Fibroblast of skin of right quadriceps (primary cell): ENCODE measurements at places on chromosomes 5 and 9.

- DNase-seq, result no peak
Observed at GRCh38 chr5:62059960-62060359, 246.0 kb upstream of the KIF2A start.

DNA sequence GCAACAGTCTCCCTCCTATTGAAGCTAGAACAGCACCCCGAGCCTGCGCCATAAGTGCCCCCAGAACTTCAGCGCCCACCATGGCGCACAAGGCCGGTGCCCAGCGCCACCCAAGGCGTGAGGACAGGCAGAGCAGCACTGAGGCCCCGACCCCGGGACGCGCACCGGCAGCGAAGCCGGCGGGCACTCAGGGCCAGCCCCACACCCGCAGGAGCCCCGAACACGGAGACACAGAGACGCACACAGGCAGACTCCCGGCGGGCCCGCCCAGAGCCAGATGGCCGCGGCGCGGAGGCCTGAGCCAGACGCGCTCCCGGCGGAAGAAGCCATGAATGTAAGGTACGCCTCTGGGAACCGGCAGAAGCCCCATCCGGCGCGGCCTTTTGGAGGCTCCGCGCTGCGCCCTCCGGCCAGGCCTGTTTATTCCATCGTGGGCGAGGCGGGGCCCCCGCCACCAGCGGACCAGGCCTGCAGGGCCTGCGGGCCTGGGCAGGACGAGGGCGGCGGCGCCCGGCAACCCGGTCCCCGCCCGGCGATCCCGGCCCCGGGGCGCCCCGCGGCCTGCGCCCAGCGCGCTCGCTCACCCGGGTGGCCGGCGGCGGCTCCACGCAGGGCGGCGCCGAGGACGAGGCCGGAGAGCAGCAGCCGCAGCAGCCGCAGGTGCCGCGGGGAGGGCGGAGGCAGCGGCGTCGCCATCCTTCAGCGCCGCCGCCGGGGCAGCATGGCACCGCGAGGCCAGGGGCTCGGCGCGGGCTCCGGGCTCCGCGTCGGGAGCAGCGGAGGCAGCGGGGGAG lies 486 bp downstream of the NPDC1 start:
- peak; percentile 21 for DNase-seq

DNA sequence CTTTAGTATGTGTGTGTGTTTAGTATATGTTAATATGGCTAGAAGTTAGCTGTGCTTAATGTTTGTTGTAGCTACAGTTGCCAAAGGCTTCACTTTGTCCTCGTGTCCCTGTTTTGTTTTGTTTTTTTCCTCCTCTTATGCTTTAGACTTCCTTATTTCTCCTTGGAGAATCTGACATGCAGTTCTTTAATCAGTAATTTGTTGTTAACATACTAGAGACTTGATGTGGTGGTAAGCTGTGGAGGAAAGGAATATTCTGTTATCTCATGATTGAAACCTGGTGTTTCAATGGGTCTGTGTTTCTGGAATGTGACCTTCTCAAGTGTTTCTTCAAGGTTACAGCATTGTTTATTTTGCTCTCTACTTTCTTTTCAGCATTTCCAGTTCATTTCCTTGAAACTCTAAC lies 515.6 kb upstream of the ST8SIA4 start:
- DNase-seq, result peak; percentile 20

- no peak for DNase-seq
Observed at GRCh38 chr9:73866451-73866850, 630.7 kb upstream of the RORB start.

- no peak for DNase-seq
Observed at GRCh38 chr5:33549982-33550567, 109.3 kb downstream of the TARS1 start.

DNA sequence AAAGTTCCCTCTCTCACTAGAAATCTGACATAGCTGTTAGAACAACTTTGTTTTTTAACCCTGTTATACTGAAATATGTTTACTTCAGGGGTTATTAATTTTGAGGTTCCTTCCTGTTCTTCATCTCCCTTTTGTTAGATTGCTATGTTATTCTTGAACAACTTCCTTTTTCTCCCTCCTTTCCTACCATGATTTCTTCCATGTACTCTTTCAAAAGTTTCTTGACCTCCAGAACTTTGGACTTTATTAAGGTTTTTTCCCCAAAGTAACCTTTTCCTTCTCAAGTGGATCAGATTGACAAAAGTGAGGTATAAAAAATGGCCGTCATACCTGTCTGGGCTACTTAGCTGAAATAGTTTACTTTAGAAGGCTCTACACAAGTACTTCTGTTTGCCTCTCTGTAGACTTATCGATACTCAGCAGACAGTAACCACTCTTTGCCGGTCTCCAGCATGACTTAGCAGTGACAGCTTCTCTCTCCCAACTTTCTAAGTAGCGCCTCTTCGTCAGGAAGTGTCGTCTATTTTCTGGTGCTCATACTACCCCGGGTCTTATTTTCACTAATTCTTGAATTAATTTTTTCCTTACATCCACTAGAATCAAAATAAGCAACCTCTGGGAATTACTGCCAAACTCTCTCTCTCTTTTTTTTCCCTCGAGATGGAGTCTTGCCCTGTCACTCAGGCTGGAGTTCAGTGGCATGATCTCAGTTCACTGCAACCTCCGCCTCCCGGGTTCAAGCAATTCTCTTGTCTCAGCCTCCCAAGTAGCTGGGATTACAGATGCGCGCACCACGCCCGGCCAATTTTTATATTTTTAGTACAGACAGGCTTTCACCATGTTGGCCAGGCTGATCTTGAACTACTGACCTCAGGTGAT lies 19.7 kb downstream of the NFIL3 start:
- no peak for DNase-seq

DNA sequence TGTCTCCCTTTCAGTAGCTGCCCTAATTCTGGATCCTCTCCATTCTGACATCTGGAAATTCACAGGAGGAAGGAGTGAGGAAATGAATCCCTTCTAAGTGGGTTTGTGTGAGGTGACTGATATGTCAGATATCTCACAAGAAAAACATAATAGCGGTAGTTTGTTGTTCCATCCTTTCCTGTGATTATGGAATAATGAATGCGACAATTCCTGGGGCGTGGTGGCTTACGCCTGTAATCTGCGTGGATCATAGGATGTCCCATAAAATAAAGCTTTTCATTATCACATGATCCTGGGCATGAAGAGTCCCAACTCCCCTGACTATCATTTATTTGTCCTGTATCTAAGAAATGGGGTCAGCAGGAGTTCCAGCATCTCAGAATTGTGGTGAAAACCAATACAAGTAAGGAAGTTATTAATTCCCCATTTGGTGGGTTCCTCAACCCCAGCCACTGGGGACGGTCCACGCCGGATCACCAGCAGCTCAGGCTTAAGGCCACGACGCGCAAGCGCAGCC lies 375 bp upstream of the C5orf24 start:
- peak; percentile 21 for DNase-seq

DNA sequence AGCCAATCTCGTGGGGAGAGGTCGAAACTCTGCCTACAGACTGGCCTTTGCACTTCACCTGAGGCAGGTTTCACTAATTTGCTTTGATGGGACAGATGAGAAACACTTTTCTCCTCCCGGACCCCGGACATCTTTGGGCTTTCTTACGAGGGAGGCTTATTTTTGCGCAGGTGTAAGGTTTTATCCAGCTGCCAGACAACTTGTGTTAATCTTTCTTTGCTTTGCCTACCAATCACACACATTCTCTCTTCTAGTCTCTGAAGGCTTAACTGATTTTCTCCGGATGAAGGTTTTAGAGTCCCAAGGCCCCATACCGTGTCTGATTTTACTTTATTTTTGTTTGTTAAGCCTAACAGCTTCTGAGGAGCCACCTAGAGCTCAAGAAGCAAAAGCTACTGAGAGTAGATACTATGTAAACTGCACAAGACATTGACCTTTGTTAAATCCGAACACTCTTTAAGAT lies 436 bp upstream of the EMB start:
- no peak for DNase-seq

- no peak for DNase-seq
Observed at GRCh38 chr9:117470902-117471301, 56.0 kb upstream of the ASTN2 start.

DNA sequence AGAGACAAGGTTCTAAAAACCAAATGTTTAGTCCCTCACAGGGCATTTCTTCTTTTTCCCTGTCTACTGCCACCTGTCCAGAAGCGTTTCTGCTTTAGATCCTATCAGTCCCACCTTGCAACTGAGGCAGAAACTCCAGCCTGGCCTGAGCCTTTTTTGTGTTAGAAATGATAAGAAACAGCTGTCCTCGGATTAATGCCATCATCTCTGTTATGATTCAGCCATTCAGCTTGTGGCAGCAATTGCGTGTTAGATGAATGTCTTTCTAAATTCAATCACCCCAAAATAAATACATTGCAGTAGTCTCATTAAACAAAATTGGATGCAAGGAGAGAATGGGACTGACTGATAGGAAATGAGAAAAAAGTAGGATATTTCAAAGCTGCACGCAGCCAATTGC lies 28.3 kb upstream of the FRMPD1 start:
- peak; percentile 50 for DNase-seq

- DNase-seq, result no peak
Observed at GRCh38 chr9:28866951-28867350, 1293.7 kb upstream of the C9orf72 start.

- DNase-seq, result peak; percentile 39
Observed at GRCh38 chr5:133225671-133226152, 173.9 kb downstream of the HSPA4 start.

DNA sequence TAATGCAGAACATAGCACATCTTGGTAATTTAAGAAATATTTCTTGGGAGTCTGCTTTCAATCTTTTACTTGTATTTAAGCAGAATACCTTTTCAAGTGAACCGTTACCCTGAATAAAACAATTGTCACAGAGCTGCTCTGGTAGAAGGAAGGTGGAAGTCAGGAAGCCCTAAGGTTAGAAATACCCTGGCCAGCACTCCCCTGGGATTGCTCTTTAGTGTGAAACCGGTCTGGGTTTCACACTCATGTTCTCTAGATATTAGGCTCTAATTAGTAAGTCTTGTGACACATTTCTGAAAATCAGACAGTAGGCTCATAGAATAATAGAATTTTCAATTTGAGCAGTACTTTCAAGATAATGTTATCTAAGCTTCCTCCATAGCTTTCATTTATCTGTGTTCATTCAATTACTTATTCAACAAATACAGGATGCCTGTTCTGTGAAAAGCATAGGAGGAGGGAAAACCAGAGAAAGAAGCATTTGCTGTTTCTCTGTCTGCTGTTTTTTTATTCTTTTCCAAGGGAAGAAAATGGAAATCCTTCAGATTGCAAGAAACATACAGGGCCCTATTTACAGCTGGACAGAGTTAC lies 825.5 kb downstream of the TLR4 start:
- DNase-seq, result no peak

GRCh38 chr5:177128551-177128981 lies 5.0 kb upstream of the NSD1 start:
- DNase-seq, result no peak

GRCh38 chr5:26690511-26690910 lies 347.9 kb downstream of the CDH9 start:
- no peak for DNase-seq

DNA sequence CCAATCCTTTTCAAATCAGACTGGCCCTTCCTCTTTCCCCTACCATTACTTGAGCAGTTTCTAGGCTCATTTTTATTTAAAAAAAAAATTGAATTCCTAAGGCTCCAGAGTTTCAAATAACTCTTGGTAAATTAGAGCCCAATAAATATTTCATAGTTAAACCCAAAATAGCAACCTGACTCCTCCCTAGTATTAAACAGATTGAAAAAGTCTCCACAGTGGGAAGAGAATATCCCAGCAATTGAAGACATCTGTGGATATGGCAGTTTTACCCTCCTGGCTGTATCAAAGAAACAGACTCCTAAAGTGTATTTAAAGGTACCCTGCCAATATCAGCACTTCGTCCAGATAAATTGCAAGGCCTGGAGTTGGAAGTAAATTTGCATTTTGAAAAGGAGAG lies 52.7 kb upstream of the GDNF start:
- no peak for DNase-seq
